ENCODE measurements at places on chromosomes 7 and 10. TPM values are rescaled to one million over a fixed set of nuclear protein-coding genes. Genes with fewer than 3 reads are reported as not detected.

GRCh38 chr10:120492346-120492745 is 35.3 kb downstream of the PLPP4 start:
- DNase-seq = no peak

DNA sequence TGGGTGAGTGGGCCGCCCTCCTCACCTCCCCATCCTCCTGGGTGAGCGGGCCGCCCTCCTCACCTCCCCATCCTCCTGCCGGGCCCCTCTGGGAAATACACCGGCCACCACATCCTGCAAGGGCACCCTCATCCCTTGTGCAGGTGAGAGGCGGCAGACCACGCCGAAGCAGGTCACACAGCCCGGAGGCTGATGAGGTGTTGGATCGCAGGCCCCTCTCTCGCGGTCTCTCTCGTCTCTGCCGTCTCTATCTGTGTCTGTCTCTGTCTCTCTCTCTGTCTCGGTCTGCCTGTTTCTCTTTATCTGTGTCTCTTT is 30.8 kb upstream of the FOXL3 start:
- no peak for DNase-seq

The ABCB1 gene
- 56.0 TPM for polyA plus RNA-seq

GRCh38 chr7:83769407-83769806 is 120.5 kb upstream of the SEMA3E start:
- no peak for DNase-seq

- DNase-seq = no peak
These were observed 41.9 kb downstream of the TAS2R41 start for GRCh38 chr7:143519411-143520131.

- DNase-seq = no peak
These were observed 12.1 kb downstream of the HKDC1 start for GRCh38 chr10:69232252-69232651.

The TRIM73 gene
- polyA plus RNA-seq = 3.6 TPM

The C10orf67 gene
- polyA plus RNA-seq = not detected

The MMD2 gene
- polyA plus RNA-seq = not detected

DNA sequence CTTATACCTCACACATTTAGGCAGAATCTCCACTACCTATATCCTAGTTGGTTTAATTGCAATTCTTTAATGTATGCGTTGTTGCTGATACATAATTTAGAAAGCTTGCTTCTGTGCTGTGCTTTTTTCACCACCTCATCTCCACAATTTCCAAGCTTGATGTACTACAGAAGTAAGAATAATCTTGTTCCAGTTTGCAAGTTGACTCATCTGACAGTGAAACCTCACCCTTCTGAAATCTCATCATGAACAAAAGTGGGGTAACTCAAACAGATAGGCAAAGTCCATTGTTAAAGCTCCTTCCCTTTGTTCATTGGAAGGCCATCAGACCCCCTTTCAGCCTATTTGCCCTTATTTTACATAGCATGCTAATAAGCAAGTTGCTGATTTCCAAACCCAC is 13.6 kb downstream of the EIF4EBP2 start:
- no peak for DNase-seq

GRCh38 chr10:128631801-128632241 is 505.6 kb upstream of the MKI67 start:
- DNase-seq = no peak

DNA sequence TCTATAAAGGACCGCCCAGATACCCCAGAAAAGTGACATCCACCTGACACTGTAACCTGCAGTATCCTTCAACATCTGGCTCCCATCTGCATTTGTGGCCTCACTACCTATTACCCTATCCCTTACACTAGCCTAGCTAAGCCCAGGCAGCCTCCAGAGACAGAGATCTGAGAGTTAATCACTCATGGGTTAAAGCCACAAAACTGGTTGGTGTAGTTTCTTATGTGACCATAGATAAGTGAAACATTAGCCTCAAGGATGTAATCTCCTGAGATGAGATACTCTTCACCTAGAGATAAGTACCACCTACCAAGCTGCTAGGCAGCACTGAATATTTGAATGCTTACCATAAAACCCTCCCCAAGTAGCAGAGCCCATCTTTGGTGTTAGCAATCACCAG is 35.4 kb downstream of the CTTNBP2 start:
- DNase-seq = no peak

GRCh38 chr10:4041635-4042034 is 256.6 kb upstream of the KLF6 start:
- DNase-seq = no peak

DNA sequence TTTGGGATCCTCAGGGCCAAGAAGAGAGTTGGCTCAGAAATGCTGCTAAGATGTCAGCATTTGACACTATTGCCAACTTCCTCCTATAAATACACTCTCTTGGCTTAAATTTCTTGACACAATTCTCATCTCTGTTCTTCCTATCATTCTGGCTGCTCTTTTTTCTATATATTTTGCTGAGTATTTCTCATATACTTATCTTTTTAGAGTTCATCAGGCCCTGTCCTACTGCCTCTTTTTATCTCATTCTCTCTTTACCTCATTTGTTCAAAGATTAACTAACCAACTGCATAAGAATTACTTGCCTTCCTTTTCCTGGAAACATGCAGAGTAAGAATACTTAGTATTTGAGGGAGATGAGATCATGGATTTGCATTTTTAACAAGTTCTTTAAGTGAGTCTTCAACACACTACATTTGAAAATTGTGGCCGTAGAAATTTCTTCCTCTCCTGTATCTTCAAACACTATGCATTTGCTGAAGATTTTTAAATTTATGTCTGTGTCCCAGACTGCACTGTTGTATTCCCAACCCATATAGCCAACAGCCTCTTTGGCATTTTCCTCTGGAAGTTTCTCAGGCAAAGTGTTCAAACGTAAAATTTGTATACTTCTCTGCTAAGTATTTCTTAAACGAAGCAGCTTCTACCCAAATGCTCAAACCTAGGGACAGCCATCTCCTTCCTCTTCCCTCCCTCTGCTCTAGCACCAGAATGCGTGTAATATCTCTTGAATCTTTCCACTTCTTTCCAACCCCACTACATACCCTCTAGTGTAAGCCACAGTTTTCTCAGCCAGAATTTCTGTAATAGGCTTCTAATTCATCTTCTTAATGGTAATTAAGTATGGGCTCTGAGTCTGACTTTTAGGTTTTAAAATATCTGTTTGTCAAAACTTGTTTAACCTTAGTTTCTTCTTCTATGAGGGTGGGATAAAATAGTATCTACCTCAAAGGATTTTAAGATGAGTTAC is 35.5 kb downstream of the ARL4A start:
- no peak for DNase-seq

The ACADSB gene
- polyA plus RNA-seq = 41.7 TPM

DNA sequence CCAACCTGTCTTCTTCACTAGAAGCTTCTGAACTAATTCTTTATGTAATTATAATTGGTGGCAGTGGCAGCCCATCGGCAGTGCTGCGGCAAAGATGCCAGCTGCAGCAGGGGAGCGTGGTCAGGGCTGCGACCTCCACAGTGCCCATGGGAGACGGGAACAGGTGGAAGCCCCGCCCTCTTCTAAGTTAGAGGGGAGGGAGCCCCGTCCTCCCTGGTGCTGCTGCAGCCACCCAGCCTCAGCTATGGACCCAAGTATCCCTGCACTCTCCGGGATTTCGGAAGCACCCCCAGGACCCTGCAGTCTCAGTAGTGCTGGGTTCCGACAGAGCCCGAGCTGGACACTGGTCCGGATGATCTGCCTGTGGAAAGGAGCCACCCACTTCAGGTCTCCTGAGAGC is 117.0 kb upstream of the MBL2 start:
- DNase-seq = no peak

The LIPM gene
- not detected for polyA plus RNA-seq

- DNase-seq = no peak
These were observed 1.3 kb upstream of the BLVRA start for GRCh38 chr7:43757073-43757720.

DNA sequence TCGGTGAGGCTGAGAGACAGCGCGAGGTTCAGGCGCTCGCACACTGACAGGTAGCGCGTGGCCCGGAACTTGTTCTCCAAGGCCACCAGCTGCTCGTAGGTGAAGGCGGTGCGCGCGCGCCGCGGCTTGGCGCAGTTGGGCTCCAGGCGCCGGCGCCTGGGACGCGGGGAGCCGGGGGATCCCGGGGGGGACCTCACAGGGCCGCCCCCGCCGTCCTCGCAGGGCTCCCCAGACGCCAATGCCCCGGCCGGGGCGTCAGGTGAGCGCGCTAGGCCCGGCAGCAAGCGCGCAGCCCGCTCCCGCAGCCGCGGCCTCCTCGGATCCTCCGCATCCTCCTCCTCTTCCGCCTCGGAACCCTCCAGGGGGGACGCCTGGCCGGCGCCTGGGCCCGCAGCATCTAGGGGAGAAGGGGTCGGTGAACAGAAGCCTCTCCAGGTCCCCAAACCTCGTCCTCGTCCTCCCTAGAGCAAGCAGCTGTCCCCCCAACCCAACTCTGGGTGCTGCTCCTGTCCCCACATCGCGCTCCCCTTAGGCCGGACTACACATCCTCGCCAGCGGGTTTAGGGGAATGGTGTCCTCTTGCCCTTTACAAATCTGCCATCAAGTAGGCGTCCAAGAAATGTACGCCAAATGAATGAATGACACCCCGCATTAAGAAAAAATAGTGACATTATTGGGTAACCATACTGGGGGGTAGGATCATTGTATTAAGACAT is 1.9 kb downstream of the NKX1-2 start:
- no peak for DNase-seq

- DNase-seq = no peak
These were observed 2.0 kb downstream of the PRR15 start for GRCh38 chr7:29565634-29565981.

GRCh38 chr10:22564060-22564459 is 150.3 kb downstream of the PIP4K2A start:
- DNase-seq = no peak

The CPXM2 gene
- not detected for polyA plus RNA-seq

DNA sequence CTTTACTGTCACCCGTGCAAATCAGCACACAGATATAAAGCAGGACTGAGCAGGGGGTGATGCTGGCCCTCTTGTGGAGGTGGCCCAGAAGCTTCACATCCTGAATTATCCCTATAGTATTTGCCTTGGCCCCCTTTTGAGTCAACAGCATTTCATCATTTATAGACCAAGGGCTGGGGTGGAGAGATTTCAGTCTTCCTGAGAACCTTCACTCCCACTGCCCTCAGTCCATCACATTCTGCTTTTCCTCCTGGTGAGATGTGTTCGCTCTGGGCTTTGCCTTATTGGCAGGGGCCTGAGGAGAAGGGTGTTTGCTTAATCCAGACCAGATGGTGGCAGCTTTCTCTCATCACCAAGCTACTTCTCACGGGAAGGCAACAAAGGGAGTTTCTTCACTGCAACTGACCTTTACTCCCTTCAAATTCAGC is 47.7 kb downstream of the NOC3L start:
- no peak for DNase-seq

GRCh38 chr7:68537051-68537773 is 1061.1 kb upstream of the AUTS2 start:
- DNase-seq = no peak

DNA sequence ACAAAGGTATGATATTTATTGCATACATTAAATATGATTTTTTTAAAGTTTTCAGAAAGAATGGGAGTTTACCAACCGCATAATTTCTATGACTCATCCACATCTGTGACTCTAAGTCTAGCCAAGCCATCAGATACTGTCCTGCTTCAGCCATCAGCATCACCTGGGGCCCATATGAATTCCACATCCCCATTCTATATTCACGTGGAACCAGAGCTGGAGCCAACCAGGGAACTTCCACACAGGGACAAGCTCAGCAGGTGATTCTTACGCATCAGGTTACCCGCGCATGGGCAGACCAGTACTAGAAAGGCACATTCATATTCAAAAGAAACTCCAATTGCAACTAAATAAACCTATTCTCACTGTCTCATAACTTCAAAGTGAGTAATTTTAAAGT is 817.7 kb upstream of the IGFBP3 start:
- no peak for DNase-seq

The GJD4 gene
- not detected for polyA plus RNA-seq

DNA sequence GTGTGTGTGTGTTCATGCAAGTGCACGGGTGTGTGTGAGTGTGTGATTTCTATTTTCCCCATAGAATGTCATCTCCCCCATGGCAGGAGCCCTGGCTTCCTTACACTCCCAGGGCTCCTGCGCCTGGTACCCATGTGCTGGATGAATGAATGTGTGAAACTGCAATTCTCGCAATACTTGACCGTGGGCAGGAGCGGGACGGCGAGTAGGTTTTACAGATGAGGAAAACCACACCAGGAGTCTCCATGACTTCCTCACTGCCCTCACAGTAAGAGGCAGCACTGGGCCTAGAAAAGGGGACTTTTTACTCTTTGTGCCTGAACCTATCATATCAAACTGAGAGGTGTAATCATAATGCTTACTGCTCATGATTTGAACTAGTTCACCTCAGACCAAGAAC is 167.6 kb upstream of the FRMD4A start:
- no peak for DNase-seq

DNA sequence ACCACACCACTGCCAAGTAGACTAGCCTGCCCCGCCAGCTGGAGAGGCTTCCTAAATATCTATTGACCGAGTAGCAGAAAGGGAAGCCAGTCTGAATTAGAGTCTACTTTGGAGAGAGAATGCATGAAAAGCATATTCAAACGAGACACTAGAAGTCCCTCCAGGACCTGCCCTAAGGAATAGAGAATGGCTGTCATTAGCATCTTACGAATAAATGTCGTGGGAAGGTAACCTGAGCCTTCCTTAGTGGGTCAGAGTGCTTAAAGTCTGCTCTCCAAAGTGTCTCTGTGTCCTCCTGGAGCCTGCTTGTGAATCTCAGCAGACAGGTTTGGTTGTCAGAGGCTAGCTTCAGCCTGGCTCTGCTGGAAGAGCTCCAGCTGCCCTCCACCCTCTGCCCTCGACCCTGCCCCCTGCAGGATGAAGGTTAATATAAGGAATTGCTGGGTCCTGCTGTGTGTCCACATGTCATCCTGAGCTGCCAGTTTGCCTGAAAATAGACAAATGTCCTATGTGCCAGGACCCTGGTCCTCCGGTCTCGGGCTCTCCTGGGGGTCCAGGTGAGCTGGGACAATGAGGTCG is 33.4 kb downstream of the FAM241B start:
- no peak for DNase-seq

DNA sequence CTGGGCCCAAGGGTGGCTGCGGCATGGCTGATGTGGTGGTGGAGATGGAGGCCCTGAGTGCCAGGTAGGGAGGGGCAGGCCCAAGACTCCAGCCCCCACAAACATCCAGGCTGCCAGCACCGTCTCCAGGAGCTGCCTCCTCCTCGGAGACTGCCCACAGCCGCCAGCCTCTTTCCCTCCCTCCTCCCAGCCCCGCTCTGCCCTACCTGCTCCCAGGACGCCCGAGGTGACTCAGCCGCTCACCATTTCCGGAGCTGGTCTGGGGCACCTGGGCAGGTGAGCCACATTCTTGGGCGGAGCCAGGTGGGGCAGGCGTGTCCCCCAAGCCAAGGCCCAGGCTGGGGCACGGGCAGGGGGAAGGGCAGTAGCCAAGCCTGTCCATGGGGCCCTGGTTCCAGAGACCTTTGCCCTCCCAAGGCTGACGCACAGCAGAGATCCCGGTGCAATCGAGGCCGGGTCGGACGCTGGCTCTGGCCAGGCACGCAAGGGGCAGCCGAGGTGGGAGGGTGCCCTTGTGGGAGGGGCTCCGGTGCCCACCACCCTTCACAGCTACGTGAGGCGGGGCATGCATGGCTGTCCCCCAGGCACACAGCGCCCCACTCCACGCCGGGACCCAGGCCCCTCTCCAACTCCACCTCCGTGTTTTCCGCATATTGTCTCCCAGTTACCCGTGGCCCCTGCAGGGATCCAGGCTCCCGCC is 8.8 kb downstream of the ADAP1 start:
- no peak for DNase-seq

All from immature natural killer cell (primary cell).